ENCODE measurements at places on chromosomes 7 and 10.

DNA sequence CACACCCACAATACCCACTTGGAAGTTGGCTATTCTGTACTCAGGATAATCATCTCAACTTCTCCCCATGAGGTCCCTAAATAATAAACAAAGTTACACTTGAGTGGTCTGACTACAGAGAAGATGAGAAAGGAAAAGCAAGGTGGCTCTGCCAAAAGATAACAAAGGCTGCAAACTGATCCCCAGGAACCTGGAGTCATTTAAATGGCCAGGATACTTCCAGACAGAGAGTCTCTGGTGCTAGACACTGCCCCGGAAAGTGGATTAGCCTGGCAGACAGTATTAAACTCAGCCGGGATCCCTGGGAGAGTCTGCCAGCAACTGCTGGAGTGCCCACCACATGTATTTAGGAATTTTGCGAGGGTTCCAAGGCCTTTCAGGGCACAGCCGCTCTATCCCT lies 93.7 kb downstream of the DGKI start:
- DNase-seq = peak; percentile 18

GRCh38 chr7:18402488-18403183 lies 92.9 kb upstream of the HDAC9 start:
- peak; percentile 47 for DNase-seq

DNA sequence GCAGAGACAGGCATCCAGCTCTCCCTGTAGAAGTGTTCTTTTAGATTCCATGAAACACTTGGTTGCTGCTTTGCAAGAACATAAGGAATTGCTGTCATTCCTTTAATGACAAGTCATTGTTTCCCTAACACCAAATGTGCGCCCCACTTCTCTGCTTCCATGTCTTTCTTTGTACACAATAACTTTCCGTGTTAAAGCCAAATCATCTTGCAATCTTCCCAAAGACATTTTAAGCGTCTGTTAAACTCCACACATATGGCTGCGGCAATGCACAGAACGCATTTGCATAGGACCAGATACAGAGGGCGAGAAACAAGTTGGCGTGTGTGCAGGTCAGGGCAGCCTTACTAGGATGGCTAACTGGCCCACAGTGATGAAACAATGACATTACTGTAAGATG lies 399.3 kb upstream of the PRKCQ start:
- DNase-seq = no peak

DNA sequence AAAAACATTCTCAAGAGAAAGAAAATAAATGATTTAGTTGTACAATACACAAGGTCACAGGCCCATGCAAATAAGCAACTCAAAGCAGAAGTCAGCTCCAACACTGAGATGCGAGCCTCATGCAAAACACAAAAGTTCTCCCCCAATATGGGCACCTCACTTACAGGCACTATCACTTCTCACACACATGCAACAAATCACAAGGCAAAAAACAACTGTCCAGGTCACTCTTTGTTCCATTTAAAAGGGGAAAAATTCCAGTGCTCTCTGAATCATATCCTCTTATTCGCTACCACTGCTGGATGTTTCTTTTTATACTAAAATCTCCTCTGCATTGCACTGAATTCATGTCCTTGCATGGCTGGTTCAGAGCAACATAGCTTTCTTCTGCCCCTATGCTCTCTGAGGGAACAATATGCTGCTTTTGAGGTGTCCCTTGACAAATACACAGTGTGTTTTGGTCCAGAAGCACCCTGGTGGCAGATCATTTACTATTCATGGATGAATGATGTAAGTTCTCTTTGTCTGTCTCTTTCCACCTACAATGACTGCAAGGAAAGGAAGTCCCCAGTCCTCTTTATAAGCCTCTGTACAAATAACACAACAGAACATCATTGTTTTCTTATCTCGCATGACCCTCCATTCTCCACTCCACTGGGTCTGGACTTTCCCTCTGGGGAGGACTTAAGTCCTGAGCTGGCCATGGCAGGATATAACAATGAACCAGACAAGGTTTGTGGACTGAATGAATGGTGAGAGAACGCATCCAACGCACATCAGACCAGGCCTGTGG lies 85.4 kb upstream of the GSDME start:
- DNase-seq = peak; percentile 29

DNA sequence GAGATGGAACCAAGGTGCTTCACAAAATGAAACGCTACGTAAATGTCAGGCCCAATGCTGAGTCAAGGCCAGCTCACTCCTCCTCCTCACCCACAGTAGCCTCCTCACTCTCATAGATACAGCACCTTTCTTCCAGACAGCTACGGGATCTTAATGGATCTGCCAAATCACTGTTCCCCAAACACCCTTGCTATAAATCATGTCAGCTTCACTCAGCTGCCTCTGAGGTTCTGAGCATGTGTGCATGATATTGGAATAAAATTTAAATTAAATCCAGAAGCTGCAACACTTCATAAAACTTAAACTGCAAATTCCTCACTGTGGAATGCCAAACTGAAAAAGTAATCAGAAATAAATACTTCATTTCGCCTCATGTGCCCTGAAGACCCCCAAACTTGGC lies 14.7 kb upstream of the CPXM2 start:
- DNase-seq = no peak

DNA sequence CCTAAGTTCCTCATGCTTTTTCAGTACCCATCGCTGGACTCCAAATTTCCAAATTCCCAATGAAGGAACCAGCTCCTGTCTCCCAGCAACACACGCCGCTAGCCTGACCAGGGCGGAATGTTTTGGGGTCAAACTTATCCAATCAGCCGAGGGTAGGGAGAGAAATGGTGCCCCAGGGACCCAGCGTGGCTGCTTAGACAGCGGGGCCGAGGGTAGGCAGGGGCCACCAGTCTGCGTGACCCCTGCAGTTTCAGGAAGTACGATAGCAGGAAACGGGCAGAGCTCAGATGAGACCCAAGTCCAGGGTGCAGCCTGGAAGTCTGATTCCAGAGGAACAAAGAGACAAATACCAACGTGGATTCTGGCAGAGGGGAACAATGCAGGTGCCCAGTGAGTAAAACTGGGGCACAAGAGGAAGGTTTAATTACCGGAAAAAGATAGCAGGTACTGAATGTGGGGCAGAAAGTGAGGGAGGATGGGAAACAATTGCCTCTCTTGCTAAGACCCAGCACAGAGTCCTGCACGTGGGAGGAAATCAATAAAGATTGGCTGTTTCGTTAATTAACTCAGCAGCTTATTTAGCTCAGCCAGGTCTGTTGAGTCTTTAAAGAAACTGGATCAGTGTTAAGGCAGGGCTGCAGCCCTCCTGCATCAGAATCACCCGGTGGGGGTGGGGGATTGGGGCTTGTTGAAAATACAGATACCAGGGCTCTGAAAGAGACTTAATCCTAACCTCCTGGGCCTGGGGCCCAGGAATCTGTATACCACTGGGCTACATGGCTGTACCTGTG lies 50.4 kb upstream of the NFE2L3 start:
- no peak for DNase-seq

GRCh38 chr10:106920538-106920937 lies 244.0 kb downstream of the SORCS1 start:
- no peak for DNase-seq

DNA sequence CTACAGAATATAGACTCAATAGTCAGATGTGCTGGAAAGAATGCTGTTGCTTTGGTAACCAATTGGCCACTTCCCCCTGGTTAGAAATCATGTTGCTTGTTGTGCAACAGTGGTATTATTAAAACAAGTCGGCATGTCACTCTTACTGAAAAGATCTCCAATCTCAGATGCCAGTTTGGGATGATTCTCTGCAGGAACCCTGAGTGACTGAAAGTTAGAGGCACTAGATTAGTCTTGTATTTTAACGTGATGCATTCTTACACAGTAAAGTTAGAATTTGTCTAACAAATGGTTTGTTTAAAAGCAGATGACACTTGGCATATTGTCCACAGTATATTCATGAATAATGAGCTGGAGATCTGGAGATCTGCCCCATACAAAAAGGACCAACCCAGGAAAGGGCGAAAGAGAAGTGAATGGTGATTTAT lies 287.6 kb downstream of the TWIST1 start:
- DNase-seq = no peak

DNA sequence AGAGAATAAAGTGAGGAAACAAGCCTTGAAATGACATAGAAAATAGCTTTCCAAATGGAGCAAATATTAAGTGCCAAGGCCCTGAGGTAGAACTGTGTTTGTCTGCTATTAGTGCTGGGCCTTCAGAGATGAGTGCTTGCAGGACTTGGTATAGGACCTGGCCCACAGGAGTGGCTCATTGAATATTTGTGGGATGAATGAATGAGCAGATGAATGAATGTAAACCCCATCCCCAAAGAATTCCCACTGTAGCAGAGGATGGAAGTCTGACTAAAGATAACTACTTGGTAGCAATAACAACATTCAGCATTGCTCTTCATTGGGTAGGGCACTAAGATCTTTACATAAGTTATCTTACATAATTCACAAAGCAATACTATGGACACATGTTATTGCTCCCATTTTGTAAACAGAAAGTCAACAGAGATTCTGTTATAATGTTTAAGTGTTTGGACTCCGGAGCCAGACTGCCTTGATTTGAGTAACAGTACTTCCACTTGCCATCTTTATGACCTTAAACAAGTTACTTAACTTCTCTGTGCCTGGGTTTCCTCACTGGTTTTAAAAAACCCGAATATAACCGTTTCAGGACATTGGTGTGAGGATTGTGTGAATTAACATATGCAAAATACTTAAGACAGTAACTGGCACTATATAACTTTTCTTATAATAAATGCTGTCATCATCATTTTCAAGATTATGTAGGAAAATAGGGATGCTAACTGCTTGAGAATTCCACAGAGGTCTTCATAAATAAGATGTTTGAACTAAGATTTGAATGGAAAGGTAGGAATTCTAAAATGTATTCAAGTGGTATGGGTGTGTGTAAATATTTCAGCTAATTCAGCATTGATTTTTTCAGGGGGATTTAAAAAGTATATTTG lies 141.9 kb downstream of the PRKG1 start:
- no peak for DNase-seq

DNA sequence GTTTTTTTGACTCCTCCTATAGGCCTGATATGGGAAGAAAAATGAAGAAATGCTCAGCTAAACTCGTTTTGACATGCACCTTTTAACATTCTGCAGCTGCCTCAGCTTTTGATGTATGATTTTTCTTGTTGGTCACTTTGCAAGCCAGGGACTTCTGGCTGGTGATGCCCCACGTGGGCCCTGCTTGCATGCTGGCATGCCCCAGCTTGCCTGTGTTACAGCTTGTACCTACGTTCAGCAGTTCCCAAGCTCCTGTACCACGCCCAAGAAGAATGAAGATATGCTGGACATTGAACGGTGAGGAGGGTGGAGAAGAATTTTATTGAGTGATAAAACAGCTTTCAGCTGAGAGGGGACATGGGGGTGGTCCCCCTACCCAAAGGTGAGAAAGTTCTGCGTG lies 245.6 kb upstream of the FZD8 start:
- no peak for DNase-seq

DNA sequence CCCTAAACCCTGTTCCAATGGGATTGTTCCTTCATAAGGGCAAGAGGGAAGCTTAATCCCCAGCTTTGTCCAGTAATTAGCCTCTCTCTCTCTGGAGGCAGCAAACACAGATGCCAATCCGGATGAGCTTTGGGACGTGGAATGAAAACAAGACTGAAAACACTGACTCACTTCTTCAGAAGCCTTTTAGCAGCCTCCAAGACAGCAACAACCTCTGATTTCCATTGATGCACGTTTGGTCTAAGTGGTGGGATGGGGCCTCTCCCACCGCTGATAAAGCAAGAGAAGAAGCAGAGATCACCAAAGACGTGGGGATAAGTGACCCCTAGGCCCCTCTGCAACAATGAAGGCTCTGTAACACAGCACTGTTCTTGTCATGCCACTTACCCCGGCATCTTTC lies 5.8 kb upstream of the GFRA1 start:
- DNase-seq = no peak

DNA sequence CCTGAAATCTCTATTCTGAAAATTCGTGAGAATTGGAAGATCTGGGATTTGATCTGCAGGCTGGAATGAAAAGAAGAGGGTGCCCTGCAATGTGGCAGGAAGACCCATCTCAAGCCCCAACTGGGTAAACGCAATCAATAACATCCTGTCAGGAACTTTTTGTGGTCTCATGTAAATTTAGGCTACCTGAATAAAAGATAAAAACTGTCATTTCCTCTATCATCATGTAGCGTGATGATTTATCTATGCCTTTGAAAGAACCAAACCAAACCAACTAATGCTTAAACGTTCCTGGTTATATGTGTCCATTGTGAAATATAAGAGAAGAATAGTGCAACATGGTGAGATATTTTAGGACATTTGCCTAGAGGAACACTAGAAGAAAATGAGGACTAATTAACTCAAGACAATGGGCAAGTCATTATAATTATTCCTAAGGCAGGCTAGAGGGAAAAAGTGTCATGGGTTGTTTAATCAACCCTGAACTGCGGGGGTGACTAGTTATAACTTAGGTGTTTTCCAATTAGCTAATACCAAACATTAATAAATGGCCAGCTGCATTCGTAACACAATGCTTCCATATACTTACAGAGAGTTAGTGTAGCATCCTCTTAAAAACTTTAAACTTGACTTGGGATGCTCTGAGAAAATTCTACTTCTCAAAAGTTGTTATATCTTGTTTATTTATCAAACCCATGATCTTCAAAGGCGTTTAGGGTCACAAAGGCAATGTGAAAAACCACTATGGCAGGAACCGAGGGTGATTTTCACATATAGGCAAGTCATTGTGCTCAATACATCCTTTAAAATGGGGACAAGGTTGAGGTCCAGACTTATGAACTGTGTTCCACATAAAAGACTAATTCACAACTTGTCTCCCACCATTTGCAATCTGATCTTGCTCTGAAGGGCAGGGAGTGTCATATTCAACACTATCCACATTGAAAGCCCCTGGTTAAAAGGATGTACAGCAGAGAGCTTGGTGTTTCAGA lies 48.6 kb upstream of the ADO start:
- no peak for DNase-seq

- peak; percentile 52 for DNase-seq
These were observed 66.8 kb downstream of the LRMDA start for GRCh38 chr10:75497997-75498883.

DNA sequence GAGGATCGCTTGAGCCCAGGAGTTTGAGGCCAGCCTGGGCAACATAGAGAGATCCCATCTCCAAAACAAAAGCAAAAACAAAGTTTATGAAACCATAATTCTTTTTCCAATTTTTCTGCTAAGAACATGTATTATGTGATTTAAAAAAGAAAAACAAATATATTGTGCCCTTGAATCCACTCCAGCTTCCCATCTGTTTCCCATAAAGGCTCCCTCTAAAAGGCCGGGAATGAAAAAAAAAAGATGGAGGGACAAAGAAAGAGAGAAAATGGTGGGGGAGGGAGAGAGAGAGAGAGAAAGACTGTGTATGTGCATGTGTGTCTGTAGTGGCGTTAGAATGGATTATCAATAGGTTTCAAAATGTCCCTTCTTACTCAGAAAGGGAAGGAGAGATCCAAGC lies 20.5 kb upstream of the GSDME start:
- DNase-seq = no peak

DNA sequence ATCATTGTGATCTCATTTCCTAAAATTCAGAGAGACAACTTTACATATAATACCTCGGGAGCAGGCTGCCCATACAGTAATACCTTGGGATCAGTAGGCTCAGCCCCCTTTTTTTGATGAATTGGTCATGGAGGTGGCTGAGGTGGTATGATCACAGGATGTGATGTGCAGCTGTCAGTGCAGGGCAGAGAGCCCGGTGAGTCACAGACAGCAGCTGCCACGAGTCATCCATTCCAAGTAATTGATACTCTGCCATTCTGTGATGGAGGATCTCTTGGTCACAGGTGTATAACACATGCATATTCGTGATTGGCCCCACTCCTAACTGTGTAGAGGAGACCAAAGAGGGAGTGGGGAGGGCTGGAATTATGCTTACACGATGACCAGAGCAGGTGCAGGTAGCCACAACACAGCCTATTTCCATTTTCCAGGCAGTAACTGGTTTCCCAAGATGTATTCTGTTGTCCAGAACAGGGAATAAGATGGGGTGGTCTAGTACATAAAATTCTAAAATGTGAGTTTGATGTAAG lies 14.1 kb downstream of the NRCAM start:
- DNase-seq = peak; percentile 68
